ENCODE measurements at places on chromosomes 2 and 18.

DNA sequence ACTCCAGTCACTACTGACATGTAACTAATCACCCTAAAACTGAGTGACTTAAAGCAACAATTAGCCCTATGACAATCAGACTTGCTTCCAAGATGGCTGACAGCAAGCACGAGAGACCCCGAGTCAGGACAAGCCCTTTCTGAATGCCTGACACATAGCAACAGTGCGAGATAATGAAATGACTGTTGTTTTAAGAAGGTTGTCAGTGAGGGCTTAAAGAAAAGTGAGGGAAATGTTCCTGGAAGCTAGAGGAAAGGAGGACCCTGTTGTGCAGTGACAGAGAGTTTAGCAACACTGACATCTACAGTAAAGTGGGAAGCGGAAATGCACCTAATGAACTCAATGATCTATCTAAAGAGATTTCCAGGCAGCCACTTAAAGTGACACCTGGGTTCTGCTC is 163.1 kb downstream of the STK39 start:
- no peak for DNase-seq

GRCh38 chr2:1588978-1589621 is 155.2 kb downstream of the PXDN start:
- DNase-seq, result no peak

DNA sequence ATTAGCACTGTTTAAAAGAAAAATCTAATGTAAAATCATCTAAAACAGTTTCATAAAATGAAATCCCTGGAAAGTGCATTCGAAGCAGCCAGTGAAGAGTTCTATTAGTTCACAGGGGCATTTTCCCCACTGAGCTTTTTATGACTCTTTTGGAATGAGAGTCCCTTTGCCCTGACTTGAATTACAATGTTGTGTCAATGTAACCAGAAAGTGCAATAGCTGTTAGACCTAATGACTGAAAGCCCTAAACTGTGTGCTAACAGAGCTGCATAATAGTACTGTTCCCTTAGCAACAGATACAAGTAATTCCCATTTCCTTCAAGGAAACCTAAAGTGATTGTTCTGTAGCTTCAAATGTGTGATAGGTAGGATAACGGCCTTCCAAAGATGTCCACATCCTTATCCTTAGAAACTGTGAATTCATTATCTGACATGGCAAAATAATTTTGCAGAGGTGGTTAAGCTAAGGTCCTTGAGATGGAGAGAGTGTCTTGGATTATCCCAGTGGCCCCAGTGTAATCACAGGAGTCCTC is 134.4 kb downstream of the L3MBTL4 start:
- DNase-seq, result no peak

DNA sequence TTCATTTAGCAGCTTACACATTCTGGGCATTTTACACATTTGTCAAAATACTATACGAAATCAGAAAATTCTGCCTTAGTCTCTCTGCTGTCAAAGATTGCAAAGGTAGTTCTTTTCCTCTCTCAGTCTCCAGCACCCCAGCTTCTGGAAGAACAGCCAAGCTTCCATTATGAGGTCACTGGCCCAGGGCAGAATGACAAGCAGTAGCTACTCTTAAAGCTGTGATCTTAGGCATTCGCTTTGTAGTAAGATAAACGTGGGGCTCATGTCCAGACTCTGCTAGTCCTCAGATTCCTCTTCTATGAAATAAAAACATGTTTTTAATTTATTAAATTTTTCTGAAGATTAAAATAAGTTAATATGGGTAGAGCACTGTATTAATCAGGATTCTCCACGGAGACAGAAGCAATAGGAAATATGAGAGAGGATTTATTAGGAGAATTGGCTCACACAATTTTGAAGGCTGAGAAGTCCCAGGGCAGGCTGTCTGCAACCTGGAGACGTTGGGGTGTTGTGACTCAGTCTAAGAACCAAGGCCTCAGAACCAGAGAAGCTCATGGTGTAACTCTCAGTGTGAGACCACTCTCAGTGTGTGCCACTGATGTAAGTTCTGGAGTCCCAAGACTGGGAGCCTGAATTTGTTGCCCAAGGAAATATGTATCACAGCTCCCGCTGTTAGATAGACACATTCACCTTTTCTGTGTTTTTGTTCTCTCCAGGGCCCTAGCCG is 201.2 kb downstream of the CMPK2 start:
- no peak for DNase-seq

- no peak for DNase-seq
Observed at GRCh38 chr2:159139216-159139933, 147.1 kb downstream of the WDSUB1 start.

DNA sequence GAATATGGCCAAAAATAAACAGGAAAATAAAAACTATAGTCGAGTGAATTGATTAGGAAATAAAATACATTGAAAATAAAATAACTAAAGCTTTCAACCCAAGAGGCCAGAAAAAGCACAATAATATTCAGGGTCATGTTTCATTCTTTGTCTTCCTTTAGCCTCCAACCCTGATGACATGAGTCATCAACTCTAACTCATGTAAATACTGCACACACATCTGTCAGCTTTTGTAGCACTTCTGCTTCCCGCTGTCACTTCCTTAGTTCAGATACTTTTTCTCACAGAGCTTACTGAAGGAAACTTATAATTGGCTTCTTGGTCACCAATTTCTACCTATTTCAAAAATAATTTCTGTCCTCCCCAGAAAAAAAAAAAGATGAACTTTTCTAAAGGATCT is 112.8 kb downstream of the UPP2 start:
- DNase-seq, result no peak

DNA sequence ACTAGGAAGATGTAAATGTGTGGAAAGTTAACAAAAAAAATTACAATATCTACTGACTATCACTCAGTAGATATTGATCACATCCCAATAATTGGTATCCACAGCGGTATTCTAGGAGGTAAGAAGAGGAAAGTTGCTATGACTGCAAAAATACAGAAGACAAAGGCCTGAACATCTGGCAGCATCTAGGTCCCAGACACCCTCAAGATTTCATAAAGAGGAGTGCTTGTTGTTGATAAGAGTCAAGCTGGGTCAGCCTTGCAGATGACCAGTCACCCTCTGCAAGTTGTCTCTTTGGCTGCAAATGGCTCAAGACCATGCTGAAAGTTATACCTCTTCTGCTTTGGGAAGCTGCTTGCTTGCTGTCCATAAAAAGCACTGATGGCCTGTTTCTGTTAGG is 228.4 kb upstream of the FBXO11 start:
- DNase-seq, result no peak
